ENCODE measurements at places on chromosomes 1 and 21. TPM values are rescaled to one million over a fixed set of nuclear protein-coding genes. Genes with fewer than 3 reads are reported as not detected.

- no peak overlapping the region for H3K4me3 ChIP-seq
- no peaks in the 10 kb centered on the region for H3K27me3 ChIP-seq
- H3K36me3 ChIP-seq: no peaks in the 10 kb centered on the region
- no peak for DNase-seq
- no peaks in the 10 kb centered on the region for H3K4me1 ChIP-seq
Measured at GRCh38 chr1:154773551-154773950, 96.5 kb downstream of the KCNN3 start.

Gene C8B
- total RNA-seq: not detected

Gene NEGR1
- total RNA-seq: not detected

GRCh38 chr1:157682710-157683437 is 17.7 kb downstream of the FCRL3 start:
- H3K4me3 ChIP-seq: no peak overlapping the region
- no peak for DNase-seq
- H3K27ac ChIP-seq: no peak overlapping the region
- no peaks in the 10 kb centered on the region for H3K4me1 ChIP-seq

- H3K36me3 ChIP-seq: no peaks in the 10 kb centered on the region
- H3K27ac ChIP-seq: no peak overlapping the region
- no peaks in the 10 kb centered on the region for H3K27me3 ChIP-seq
- H3K4me1 ChIP-seq: no peaks in the 10 kb centered on the region
- no peak for DNase-seq
Measured at GRCh38 chr21:46304955-46305354, 18.7 kb downstream of the C21orf58 start.

DNA sequence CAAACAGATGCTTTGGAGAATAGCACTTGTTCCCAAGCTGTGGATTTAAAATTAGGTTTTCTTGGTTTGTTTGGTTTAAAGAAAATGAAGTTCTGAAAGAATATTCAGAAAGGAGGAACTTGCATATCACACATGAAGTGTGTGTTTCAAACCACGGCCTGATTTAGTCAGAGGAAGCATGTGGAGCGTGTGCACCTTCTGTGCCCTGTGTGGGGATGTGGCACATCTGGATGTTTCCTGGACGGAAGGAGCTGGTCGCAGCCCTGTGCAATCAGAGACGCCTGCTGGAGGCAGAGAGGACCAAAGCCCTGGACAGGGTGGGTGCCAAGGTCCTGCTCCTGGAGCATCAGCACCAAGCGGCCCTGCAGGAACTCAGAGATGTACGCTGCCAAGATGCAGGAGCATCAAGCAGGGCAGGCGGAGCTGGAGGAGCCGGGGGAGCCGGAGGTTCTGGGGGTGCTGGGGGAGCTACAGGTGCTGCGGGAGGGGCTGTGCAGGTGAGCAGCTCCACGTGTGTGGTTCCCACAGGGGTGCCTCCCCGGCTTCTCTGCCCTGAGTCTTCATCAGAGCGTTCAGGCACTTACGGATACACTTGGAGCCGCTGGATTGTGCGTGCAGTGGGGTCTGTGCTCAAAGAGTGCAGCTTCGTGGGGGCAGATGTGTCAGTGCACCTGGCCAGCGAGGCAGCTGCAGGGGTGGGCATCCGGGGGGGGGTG is 45.7 kb downstream of the PCNT start:
- peaks cover 20% of the 10 kb centered on the region for H3K4me1 ChIP-seq
- no peak overlapping the region for H3K4me3 ChIP-seq
- no peaks in the 10 kb centered on the region for H3K27me3 ChIP-seq
- DNase-seq: no peak
- H3K27ac ChIP-seq: no peak overlapping the region

Gene ALX3
- total RNA-seq: not detected

DNA sequence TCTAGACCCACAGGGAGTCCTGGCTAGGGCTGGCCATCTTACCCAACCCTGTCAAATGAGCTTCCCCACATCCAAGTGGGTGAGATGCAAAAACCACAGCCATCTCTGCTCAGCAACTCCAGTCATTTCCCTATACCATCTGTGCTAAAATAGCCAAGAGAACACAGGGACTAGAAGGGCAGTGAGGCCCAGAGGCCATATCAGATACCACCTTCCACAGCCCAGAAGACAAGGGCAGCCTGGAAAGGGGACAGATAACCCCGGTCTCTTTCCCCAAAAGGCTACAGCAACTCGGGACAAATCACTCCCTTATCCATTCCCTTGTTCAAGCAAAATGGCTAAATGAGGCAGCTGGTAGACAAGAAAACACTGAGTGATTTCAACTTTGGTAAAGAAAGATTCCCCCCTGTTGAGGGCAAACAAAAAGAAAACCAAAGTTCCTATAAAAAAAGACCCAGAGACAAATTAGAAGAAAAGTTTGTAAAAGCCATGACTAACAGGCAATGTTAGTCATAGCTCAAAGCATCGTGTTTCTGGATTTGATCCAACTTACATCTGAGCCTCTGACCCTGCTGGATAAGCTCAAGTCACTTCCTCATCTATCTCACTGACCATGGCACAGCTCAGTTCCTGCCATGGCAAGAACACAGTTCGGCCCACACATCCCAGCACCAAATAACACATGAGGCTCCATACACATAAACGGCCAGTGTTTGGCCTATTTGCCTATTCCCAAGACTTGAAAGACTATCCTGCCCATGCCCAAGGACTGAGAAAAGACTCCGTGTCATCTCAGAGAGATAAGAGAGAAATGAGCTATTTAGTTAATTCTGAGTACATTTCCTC is 3.1 kb downstream of the LAMB3 start:
- H3K4me3 ChIP-seq: no peak overlapping the region
- peak overlapping the region; percentile 6 for H3K27ac ChIP-seq

DNA sequence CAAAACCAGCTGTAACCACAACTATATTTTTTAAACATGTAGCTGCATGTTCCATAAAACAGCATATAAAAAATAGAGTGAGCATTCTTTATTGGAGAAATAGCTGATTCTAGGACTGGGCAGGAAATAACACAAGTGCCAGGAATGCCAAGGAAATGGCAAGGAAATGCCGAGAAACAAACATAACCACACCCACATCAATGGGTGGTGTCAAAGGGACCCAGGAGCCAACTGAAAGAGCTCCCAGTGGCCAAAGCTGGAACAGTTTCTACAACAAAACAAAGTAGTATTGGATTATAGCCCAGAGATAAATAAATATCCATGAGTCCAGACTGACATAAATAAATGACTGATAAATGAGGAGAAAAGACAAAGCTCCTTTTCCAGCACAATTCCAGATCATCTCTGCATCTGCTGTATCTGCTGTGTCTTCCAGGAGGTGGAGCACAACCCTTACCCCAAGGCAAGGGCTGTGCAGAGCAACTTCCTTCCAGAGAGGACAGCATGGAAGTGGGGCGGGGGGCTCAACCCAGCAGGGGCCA is 28.1 kb downstream of the ADARB1 start:
- no peaks in the 10 kb centered on the region for H3K36me3 ChIP-seq
- no peaks in the 10 kb centered on the region for H3K27me3 ChIP-seq
- peaks cover 25% of the 10 kb centered on the region for H3K4me1 ChIP-seq
- H3K27ac ChIP-seq: no peak overlapping the region

GRCh38 chr1:217052196-217052595 is 329.0 kb upstream of the ESRRG start:
- no peaks in the 10 kb centered on the region for H3K4me1 ChIP-seq
- no peak overlapping the region for H3K4me3 ChIP-seq
- no peaks in the 10 kb centered on the region for H3K36me3 ChIP-seq
- DNase-seq: no peak
- H3K27me3 ChIP-seq: no peaks in the 10 kb centered on the region

DNA sequence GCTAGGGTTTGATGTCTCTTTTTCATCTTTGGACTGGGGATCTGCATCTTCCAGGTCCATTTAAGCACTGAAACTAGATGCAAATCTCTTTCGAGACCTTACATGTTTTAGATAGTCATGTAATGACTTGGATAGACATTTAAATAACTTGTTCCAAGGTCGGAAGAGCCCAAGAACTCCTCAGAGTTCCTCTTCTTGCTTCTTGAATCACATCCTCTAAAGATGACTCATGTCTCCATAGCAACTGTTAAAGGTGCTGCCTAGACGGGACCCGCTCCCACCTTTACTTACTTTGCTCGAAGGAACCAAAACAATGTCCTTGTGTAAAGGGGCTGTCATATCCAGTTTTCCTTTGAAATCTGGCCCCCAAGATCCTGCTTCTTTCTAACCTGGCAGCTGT is 130.0 kb downstream of the EDEM3 start:
- DNase-seq: no peak
- no peak overlapping the region for H3K27ac ChIP-seq
- no peaks in the 10 kb centered on the region for H3K4me1 ChIP-seq
- no peak overlapping the region for H3K4me3 ChIP-seq
- H3K27me3 ChIP-seq: no peaks in the 10 kb centered on the region

- H3K36me3 ChIP-seq: no peaks in the 10 kb centered on the region
- no peak overlapping the region for H3K27ac ChIP-seq
- no peak for DNase-seq
- H3K4me1 ChIP-seq: no peaks in the 10 kb centered on the region
Measured at GRCh38 chr1:211892577-211892976, 62.0 kb upstream of the LPGAT1 start.

- H3K4me1 ChIP-seq: peaks cover 16% of the 10 kb centered on the region
- no peak overlapping the region for H3K27ac ChIP-seq
- H3K4me3 ChIP-seq: no peak overlapping the region
- no peaks in the 10 kb centered on the region for H3K36me3 ChIP-seq
- H3K27me3 ChIP-seq: no peaks in the 10 kb centered on the region
Measured at GRCh38 chr1:183198463-183198862, 12.4 kb downstream of the LAMC2 start.

Gene MTARC1
- total RNA-seq: not detected

DNA sequence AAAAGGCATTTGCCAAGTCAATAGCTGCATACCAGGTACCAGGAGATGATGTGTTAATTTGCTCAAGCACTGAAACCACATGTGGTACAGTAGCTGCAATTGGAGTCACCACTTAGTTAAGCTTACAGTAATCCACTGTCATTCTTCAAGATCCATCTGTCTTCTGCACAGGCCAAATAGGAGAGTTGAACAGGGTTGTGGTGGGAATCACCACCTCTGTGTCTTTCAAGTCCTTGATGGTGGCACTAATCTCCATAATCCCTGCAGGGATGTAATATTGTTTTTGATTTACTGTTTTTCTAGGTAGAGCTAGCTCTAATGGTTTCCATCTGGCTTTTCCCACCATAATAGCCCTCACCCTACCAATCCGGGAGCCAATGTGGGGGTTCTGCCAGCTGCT is 91.9 kb downstream of the FCRL5 start:
- DNase-seq: no peak
- no peaks in the 10 kb centered on the region for H3K27me3 ChIP-seq
- H3K36me3 ChIP-seq: no peaks in the 10 kb centered on the region
- no peaks in the 10 kb centered on the region for H3K4me1 ChIP-seq
- no peak overlapping the region for H3K4me3 ChIP-seq
